ENCODE measurements at places on chromosomes 2 and 18.

- DNase-seq = no peak
Observed at GRCh38 chr18:58966005-58966677, 101.5 kb downstream of the ZNF532 start.

- peak; percentile 41 for DNase-seq
Observed at GRCh38 chr18:77077941-77078689, 54.5 kb downstream of the MBP start.

- DNase-seq = peak; percentile 73
Observed at GRCh38 chr2:187360286-187360685, 87.8 kb downstream of the CALCRL start.

- peak; percentile 47 for DNase-seq
Observed at GRCh38 chr2:229164545-229165249, 106.4 kb downstream of the PID1 start.

DNA sequence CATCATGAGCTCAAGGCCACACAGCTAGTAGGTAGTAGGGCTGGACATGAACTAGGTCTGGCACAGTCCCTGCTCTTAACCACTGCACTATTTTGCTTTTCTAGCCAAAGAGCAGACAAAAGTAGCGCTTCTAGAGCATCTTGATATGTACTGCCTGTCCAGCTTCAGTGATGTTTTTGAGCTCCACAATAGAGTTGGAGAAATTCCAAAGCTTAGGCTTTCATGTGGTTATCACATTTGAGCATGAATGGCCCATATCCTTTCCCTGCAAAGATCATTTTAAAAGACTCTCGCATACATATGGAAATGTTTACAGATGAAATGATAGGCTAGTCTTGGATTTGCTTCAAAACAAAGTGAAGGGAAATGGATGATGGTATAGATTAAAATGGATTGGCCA is 128.7 kb downstream of the MAP3K20 start:
- DNase-seq = no peak

DNA sequence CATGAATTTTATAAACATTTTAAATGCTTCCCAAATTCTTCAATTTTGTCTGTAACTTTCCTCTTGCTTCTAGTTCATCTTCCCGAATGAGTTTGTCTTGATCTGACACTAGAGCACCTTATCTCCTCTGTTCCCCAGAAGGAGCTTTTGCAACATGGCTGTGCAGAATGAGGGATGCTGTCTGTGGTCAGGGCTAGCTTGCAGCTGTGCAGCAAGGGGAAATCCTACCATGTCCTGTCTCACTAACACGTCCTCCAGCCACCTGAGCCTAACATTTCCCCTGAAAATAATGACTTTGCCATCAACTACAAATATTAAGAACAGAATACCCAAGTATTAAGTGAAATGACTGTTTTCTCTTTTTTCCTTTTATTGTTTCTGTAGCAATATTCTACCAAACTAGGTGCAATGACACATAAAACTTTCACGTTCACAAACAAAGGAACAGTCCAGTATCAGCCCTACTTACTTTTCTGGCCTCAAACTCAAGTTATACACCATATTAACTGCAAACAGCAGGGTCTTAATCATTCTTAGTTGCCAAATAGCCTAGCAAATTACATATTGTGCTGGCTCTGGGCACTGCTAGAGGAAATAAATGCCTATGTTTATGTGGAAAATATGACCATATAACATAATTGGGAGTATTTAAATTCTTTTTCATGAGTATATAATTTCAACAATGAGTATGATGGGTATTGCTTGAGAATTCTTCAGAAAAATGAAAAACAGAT is 423.3 kb downstream of the CMPK2 start:
- DNase-seq = no peak

GRCh38 chr2:167293943-167294775 is 405.9 kb downstream of the XIRP2 start:
- DNase-seq = no peak
